ENCODE measurements at places on chromosomes 12 and 14. TPM values are rescaled to one million over a fixed set of nuclear protein-coding genes. Genes with fewer than 3 reads are reported as not detected.

- no peaks in the 10 kb centered on the region for H3K4me1 ChIP-seq
- H3K27me3 ChIP-seq: peaks cover 3% of the 10 kb centered on the region
- no peak overlapping the region for H3K4me3 ChIP-seq
- H3K27ac ChIP-seq: no peak overlapping the region
- DNase-seq: no peak
These were observed 93.6 kb downstream of the PELI2 start for GRCh38 chr14:56211844-56212243.

- no peak overlapping the region for H3K27ac ChIP-seq
- H3K36me3 ChIP-seq: no peaks in the 10 kb centered on the region
- DNase-seq: no peak
- H3K4me3 ChIP-seq: no peak overlapping the region
- H3K4me1 ChIP-seq: no peaks in the 10 kb centered on the region
These were observed 7.4 kb upstream of the CCDC198 start for GRCh38 chr14:57501039-57501557.

DNA sequence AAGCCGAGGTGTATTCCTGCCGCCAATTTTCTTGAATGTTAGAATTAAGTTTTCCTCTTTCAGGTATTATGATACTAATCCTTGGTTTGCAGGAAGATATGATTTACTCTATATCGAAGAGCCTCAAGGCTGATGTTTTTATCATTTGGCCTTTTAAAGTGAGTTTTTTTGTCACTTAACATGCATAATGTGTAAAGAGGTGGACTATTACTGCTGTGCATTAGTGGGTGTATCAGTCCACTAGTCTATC, 11.1 kb upstream of the TMPO start:
- no peaks in the 10 kb centered on the region for H3K27me3 ChIP-seq
- peak overlapping the region; percentile 97 for H3K4me3 ChIP-seq
- H3K4me1 ChIP-seq: no peaks in the 10 kb centered on the region
- no peaks in the 10 kb centered on the region for H3K36me3 ChIP-seq
- H3K27ac ChIP-seq: peak overlapping the region; percentile 90

Gene DNAI7
- not detected for polyA plus RNA-seq

- peak; percentile 50 for DNase-seq
- H3K36me3 ChIP-seq: no peaks in the 10 kb centered on the region
These were observed 8.6 kb upstream of the GPR68 start for GRCh38 chr14:91252871-91253794.

DNA sequence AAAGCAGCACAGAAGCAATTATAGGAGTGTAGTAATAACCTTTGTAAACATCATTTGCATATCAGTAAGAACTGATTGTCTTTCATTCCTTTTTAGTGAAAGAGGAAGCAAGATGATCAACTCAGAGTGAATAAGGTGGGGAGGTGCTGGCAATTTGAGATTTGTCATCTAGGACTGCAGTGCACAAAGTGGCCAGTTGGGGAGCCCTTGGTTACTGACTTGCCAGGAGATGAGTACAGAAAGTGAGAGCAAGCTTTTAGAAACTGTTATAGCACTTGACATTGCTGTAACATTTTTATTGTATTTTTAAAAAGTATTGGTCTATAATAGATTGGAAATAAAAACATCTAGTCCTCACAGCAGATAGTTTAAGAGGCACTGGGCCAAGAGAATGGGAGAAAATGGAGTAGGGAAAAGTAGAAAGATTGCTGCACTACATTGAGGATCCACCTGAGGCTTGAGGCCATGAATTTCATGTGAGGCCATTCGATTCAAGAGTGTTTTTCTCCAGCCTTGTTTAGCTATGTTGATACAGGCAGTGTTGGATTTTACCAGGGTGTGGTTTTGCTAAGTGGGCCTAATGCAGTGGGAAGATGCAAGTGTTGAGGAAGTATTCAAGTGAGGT, 98.2 kb downstream of the SNAPC1 start:
- peak; percentile 42 for DNase-seq
- no peaks in the 10 kb centered on the region for H3K4me1 ChIP-seq
- no peaks in the 10 kb centered on the region for H3K36me3 ChIP-seq
- no peak overlapping the region for H3K4me3 ChIP-seq
- no peak overlapping the region for H3K27ac ChIP-seq

Data from naive thymus-derived CD4-positive, alpha-beta T cell (primary cell).